ENCODE measurements at places on chromosomes 6 and 20.
A peak's percentile ranks its signal among the peaks of the same experiment; 100 is the strongest.

DNA sequence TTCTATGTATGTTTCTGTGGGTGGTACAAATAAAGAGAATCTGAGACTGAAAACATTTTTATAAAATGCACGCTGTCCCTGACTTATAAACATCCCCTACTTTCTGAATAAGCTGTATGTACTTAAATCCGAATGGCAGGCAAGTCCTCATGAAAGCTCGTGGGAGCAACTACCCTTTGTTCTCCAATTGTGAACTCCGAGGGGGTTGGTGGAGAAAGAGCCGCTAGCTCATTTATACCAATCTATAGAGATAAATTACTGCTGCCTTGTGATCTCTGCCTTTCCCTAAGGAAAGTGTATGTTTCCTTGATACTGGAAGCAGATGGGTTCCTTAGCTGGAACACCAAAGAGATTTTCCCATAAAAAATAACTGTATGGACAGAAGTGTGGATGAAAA, 84.5 kb downstream of the GJA10 start:
- no peak for DNase-seq

- DNase-seq, result peak; percentile 37
These were observed 297.1 kb downstream of the DHX35 start for GRCh38 chr20:39259010-39259803.

DNA sequence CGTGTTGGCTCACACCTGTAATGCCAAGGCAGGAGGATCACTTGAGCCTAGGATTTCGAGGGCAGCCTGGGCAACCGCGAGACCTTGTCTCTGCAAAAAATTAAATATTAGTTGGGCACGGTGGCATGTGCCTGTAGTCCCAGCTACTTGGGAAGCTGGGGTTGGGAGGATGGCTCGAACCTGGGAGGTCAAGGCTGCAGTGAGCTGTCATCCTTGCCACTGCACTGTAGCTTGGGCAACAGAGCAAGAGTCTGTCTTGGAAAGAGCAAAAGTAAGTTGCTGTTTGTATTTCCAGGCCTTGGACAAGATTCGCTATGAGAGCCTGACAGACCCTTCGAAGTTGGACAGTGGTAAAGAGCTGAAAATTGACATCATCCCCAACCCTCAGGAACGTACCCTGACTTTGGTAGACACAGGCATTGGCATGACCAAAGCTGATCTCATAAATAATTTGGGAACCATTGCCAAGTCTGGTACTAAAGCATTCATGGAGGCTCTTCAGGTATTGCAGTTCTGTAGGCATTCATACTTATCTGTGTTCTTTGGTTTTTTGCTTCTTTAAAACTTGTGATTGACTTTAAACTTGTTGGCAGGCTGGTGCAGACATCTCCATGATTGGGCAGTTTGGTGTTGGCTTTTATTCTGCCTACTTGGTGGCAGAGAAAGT, 2.3 kb downstream of the HSP90AB1 start:
- DNase-seq, result no peak

DNA sequence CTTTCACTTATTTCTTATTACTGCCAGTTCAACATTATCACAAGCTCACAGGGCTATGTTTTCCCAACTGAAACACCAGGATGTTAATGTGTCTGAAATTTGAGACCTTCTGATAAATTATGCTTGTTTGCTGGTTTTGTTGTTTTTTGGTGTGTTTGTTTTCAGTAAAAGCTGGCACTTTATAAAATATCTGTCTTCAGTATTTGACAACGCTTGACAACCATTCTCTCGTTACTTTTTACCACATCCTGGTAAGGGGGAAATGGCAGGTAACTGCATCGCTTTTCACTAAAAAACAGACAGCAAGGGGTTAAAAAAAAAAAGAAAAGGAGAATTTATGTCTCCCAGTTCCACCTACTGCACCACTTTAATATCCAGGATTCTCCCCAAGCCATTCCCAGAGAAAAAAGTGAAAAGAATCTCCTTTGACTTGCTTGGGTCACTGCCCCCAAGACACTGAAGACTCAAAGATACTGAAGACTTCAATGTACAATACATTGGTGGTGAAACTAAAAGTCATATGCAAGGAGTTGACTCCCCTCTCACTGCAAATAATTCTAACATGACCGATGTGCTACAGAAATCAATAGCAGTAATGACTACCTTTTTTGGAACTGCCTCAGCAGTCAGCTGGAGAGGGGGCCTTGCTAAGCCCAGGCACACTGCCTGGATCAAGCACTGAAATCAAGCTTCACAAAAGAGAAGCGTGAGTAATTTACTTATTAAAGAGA, 88.9 kb downstream of the HIVEP2 start:
- DNase-seq, result no peak

DNA sequence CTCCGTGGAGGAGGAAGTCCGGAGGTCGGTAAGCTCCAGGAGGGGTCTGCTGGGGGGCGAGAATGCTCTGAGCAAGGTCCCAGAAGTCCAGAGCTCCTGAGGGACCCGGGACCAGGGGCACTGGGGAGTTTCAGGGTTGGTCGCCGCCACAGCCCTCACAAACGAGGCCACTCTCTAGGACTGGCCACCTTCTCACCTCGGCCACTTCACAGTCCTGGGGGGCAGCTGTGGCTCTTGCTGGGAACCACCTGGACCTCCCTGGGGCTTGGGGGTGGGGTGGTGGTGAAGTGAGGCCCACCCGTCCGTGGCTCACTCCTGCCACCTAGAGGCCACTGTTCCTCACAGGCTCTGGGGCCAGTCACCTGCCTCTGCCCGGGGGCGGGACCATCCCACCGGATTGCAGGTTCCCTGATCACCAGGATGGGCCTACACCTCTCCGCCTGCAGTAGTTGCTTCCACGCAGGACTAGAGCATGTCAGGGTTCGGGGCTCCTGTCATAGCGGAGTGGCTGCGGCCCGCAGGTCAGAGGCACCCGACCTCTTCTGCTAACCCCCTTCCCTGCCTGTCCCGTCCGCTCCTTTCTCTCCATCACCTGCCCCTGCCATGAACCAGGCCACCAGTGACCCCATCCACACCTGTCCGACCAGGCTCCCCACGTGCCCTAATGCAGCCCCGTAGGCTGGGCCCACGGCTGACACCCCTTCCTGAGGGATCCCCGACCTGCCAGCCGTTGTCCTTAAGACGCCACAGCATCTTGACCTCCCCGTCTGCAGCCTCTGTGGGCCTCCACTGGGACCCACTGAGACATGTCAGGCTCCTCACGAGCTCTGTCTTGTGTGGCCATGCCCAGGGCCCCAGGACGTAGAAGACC, 5.1 kb upstream of the TCEA2 start:
- DNase-seq, result peak; percentile 40

DNA sequence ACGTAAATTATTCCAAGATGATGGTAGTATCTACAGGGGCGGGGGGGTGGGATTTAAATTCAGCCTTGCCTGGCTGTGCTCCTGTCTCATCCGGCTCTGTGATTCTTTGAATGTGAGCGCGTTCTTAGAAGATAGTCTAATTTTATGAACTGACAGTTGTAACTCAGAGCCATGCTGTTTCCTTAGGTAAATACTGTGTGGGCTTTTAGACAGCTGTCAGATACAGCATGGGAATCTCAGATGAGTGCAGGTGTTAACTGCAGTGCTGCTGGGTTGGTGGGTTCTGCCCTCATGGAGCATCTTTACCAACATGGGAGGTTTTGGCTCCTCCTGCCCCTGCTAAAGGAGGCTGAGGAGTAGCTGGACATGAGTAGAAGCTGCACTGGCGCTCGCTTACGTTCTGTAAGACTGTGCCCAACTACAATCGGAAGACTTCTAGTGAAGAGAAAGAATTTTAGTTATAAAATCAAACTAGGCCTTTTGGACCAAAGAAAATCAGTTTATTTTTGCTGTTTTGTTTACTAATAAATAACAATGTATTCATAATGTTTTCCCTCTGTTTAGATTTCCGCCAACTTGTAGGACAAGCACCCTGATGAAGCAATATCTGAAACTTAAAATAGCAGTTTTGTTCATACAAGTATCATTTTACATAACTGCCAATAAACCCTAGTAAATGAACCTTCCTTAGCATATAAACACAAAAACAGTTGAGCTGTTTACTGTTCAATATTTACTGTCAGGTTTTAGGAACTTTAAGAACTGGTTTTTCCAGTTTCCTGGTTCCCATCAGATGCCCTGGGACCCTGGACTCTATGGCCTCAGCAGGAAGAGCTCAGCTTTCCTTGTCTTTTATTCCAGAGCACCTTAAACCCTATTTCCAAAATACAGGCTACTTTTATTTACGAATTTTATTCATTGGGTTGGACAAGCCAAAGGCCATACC, 66.1 kb downstream of the FAM120B start:
- DNase-seq, result no peak

GRCh38 chr6:79269877-79270276, 35.4 kb upstream of the HMGN3 start:
- DNase-seq, result no peak

DNA sequence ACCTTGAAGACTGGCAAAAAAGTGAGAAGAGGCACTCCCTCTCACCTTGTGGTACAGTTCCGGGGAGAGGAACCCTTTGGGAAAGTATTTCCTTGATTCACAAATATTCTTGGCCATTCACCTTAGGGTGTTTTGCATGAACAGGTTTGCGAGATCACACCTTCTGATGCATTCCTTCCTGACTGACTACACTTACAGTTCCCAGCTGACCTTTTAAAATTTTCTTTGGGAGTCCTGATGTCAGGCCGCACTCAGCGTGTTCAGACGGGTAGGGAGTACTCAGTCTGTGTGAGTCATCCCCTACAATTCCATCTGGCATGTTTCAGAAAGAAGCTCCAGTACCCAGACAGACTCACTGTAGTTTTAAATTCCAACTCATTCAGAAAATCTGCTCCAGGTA, 1.7 kb downstream of the ADGRF4 start:
- no peak for DNase-seq

GRCh38 chr6:126156973-126157372, 170.6 kb downstream of the TRMT11 start:
- DNase-seq, result no peak
